Activated CD4-positive, alpha-beta T cell treated with anti-CD3 and anti-CD28 coated beads, Interleukin-2, amount 10 ng/mL, durations not matched to agents 7 days and 5 days (primary cell): ENCODE measurements at places on chromosomes 1 and 21. TPM values are rescaled to one million over a fixed set of nuclear protein-coding genes. Genes with fewer than 3 reads are reported as not detected.

RNU1-2 gene
- total RNA-seq, result 2,477 TPM

TMEM269 gene
- total RNA-seq, result 0.21 TPM

JAM2 gene
- 0.23 TPM for total RNA-seq

CSF3R gene
- total RNA-seq, result 0.29 TPM

- H3K4me1 ChIP-seq, result no peaks in the 10 kb centered on the region
- H3K27ac ChIP-seq, result no peak overlapping the region
- no peaks in the 10 kb centered on the region for H3K36me3 ChIP-seq
- no peak overlapping the region for H3K4me3 ChIP-seq
- H3K27me3 ChIP-seq, result peaks cover 27% of the 10 kb centered on the region
Measured at GRCh38 chr21:33158654-33159053, 71.1 kb upstream of the IFNAR2 start.

DNA sequence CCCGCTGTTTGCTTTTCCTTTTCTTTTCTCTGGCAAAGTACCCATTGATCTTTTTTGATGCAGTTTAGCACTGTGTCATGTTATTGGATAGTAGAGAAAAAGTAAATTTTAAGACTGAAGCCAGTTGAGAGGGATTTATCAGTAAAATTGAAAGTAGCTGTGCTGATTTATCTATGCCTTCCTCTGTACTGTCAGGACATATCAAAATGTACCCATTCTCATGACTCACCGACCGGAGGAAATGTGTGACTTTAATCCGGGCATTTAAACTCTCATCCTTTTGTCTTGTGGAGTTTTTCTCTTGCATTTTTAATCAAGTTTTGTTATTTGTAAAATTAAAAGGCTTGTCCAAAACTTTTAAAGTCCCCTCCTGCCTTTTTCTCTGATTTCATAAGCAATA, 276.6 kb upstream of the FMN2 start:
- peaks cover 30% of the 10 kb centered on the region for H3K4me1 ChIP-seq
- no peak overlapping the region for H3K4me3 ChIP-seq
- H3K27ac ChIP-seq, result no peak overlapping the region
- no peaks in the 10 kb centered on the region for H3K27me3 ChIP-seq
- no peaks in the 10 kb centered on the region for H3K36me3 ChIP-seq
- no peak for DNase-seq

GRCh38 chr1:159839116-159839849, 12.6 kb downstream of the SLAMF8 start:
- no peak overlapping the region for H3K4me3 ChIP-seq
- DNase-seq, result no peak
- H3K4me1 ChIP-seq, result peaks cover 6% of the 10 kb centered on the region
- H3K36me3 ChIP-seq, result no peaks in the 10 kb centered on the region
- H3K27ac ChIP-seq, result no peak overlapping the region

DNA sequence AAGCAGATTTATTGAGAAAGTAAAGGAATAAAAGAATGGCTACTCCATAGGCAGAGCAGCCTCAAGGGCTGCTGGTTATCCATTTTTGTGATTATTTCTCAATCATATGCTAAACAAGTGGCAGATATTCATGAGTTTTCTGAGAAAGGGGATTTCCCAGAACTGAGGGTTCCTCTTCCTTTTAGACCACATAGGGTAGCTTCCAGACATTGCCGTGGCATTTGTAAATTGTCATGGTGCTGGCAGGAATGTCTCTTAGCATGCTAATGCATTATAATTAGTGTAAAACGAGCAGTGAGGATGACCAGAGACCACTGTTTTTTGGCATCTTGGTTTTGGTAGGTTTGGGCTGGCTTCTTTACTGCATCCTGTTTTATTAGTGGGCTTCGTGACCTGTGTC, 16.8 kb upstream of the FMN2 start:
- H3K27me3 ChIP-seq, result no peaks in the 10 kb centered on the region
- H3K36me3 ChIP-seq, result no peaks in the 10 kb centered on the region
- DNase-seq, result no peak
- H3K4me1 ChIP-seq, result no peaks in the 10 kb centered on the region
- H3K27ac ChIP-seq, result no peak overlapping the region

- H3K4me1 ChIP-seq, result no peaks in the 10 kb centered on the region
- no peak for DNase-seq
- H3K4me3 ChIP-seq, result no peak overlapping the region
Measured at GRCh38 chr1:168618886-168619285, 42.5 kb downstream of the XCL1 start.
